ENCODE measurements at places on chromosomes 13 and 19.

DNA sequence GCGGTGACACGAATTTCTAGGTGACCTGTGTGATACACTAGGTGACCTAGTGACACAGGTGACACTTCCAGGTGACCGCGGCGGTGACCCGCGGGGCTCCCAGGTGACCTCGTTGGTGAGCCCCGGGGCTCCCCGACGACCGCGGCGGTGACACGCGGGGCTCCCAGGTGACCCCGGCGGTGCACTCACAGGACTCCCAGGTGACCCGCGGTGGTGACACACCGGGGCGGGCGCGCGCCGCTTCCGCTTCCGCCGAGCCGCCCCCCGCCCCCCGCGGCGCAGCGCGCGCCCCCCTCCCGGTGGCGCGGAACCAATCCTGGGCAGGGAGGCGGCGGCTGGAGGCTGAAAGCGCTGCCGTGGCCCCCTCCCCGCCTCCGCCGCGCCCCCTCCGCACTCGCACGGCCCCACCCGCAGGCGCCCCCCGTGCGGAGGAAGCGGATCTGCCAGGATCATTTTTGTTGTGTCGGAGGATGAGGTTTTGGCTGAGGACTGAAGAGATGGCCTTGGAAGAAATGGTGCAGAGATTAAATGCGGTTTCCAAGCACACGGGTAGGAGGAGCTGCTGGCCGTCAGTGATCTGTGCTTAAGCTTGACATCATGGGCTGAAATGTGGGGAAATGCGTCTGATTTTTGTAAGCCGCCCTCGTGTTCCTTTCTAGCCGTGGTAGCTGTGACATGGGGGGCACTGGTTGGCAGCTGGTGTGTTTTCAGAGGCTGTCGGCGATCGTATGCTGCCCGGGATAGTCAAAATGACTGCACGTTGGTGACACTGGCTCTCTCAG is at the start of gene MCF2L:
TSS of gene MCF2L (plus strand) at position 305 of the 782 bp plus-strand sequence. CDS start at position 471, 166 bp downstream.
- H3K36me3 ChIP-seq = no peaks in the 10 kb centered on the region
- H3K4me1 ChIP-seq = peaks cover 11% of the 10 kb centered on the region
- H3K4me3 ChIP-seq = peak within 1 kb of the TSS; percentile 81
- no peak for DNase-seq
- no peak within 1 kb of the TSS for H3K27ac ChIP-seq
- peaks cover 51% of the 10 kb centered on the region for H3K27me3 ChIP-seq

- H3K27ac ChIP-seq = peak overlapping the region; percentile 61
- H3K36me3 ChIP-seq = no peaks in the 10 kb centered on the region
- H3K4me1 ChIP-seq = peaks cover 10% of the 10 kb centered on the region
These were observed 10.2 kb downstream of the DHRS12 start for GRCh38 chr13:51793570-51794271.

DNA sequence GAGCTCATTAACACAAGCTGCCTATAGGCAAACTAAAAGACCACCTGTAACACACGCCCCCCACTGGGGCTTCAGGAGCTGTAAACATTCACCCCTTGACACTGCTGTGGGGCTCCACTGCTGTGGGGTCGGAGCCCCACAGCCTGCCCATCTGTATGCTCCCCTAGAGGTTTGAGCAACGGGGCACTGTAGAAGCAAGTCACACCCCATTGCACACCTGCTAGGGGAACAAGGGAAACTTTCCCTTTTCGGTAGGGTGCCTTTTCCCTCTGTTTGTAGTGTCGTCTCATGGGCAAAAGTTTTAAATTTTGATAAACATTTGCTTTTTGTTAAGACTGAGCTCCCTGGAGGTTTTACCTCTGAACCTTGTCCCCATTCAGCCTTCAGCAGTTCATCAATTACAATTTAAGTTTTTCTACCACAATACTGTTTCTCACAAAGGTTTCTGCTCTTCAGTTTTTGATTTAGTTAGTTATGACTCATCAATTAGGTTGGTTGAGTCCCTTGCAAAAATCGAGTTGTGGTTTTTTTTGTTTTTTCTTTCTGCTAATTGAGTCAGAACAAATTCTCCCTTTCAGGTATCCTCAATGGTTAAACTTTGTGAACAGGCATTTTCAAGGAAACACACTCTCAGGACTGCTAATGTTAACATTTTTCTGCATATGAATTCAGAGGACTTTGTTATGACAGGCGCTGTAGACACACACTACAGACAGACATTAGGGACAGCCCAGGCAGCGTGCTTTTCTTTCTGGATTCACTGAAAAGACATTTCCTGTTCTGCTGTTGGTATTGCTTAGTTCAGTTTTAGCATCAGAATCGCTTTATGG is 35.1 kb downstream of the ZNF433 start:
- H3K27me3 ChIP-seq = no peaks in the 10 kb centered on the region
- H3K4me1 ChIP-seq = peaks cover 26% of the 10 kb centered on the region
- H3K27ac ChIP-seq = peak overlapping the region; percentile 14
- DNase-seq = no peak
- peak overlapping the region; percentile 2 for H3K4me3 ChIP-seq

GRCh38 chr19:18778076-18778389 is 13.1 kb downstream of the COMP start:
- no peaks in the 10 kb centered on the region for H3K36me3 ChIP-seq
- H3K27me3 ChIP-seq = no peaks in the 10 kb centered on the region
- no peak overlapping the region for H3K27ac ChIP-seq
- H3K4me3 ChIP-seq = no peak overlapping the region
- DNase-seq = no peak

DNA sequence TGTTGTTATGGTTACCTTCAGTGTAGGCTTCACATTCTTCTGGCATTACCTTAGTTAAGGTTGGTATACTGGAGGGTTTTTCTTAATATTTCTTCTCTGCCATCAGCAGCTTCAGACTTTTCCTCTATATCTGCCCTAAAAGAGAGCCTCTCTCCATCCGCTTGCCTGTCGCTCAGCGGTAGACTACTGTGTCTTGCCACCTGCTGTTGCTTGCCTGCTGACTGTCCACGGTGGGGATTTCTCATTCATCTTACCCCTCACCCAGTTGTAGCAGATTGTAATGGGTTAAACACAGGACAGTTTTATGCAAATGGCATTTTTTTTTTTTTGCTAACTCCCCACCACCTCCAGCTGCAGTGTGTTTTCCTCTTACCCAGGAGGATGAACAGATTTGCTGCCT is 577.2 kb downstream of the SLITRK5 start:
- no peak for DNase-seq
- H3K27me3 ChIP-seq = no peaks in the 10 kb centered on the region
- no peak overlapping the region for H3K27ac ChIP-seq
- no peaks in the 10 kb centered on the region for H3K36me3 ChIP-seq
- no peak overlapping the region for H3K4me3 ChIP-seq
- no peaks in the 10 kb centered on the region for H3K4me1 ChIP-seq

Measured in natural killer cell treated with Interleukin-12 subunit alpha and Interleukin-12 subunit beta and Interleukin-15 and Interleukin-18, amount 100 ng/mL, for 72 hours (primary cell).